Panc1 (cell line): ENCODE measurements at places on chromosomes 7 and 10.

GRCh38 chr7:66894463-66895080 lies 26.5 kb upstream of the TMEM248 start:
- no peak for DNase-seq

DNA sequence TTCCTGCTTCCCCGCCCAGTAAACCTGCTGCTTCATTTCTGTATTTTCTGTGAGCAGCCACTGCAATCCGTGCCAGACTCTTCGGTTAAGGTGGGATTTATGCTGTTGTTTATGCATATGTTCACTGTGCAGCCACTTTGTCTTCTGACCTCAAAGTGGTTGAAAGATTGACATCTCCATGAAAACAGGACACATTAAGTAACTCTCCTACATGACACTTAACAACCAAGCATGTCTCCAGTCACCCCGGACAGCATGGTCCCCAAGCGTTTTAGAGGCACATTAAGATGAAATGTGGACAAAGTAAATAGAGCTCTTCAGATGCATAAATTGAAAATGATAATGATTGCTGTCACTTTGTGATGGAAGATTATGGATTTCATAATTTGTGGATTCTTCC lies 421.3 kb downstream of the GFRA1 start:
- no peak for DNase-seq

GRCh38 chr7:44637788-44638594 lies 31.6 kb downstream of the OGDH start:
- DNase-seq: peak; percentile 56

GRCh38 chr10:86205306-86206239 lies 161.0 kb downstream of the GRID1 start:
- no peak for DNase-seq

GRCh38 chr7:44396496-44396895 lies 71.1 kb upstream of the CAMK2B start:
- DNase-seq: no peak

- no peak for DNase-seq
Observed at GRCh38 chr7:50321487-50322067, 17.1 kb downstream of the IKZF1 start.

GRCh38 chr10:11387551-11388222 lies 223.8 kb downstream of the USP6NL start:
- DNase-seq: no peak

DNA sequence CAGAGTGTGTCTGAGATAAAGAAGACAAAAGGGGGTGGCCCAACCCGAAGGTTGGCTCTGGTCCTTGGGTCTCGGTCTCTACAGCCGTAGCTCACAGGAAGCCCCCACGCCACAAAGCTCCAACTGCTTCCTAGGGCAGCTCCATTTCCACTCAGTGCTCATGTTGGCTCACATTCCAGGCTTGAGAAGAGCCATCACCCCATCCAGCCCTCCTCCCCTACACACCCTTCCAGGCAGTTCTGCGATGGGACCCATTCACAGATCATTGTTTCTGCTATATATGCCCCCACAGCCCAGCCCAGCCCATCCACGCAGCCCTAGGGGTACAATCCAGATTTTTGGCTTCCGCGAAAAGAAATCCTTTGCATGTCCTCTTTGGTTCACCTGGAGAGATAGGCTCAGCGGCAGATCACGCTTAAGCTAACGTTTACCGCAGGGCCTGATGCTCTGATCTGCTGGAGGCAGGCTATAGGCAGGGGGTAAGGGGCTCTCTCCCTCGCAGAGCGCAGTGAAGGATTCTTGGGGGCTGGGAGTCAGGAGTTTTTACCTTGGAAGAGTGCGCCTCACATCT lies 6.2 kb upstream of the HOXA11 start:
- DNase-seq: no peak

DNA sequence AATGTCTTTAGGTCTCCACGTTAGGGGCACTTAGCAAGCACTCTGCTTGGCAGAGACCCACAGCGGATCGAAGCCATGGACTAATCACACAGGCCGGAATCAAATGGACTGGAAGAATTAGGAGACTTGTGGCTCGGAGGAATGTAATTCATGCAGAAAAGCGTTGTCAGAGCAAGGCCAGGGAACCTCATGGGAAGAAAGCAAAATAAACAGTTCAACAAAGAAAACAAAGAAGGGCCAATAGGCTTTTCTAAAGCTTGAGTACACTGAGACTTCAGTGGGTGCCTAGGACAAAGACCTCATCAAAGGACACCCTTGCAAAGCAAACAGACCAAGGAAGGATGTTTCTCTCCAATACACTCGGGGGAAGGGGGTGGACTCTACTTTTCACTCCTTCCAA lies 171.1 kb downstream of the GLI3 start:
- DNase-seq: no peak

DNA sequence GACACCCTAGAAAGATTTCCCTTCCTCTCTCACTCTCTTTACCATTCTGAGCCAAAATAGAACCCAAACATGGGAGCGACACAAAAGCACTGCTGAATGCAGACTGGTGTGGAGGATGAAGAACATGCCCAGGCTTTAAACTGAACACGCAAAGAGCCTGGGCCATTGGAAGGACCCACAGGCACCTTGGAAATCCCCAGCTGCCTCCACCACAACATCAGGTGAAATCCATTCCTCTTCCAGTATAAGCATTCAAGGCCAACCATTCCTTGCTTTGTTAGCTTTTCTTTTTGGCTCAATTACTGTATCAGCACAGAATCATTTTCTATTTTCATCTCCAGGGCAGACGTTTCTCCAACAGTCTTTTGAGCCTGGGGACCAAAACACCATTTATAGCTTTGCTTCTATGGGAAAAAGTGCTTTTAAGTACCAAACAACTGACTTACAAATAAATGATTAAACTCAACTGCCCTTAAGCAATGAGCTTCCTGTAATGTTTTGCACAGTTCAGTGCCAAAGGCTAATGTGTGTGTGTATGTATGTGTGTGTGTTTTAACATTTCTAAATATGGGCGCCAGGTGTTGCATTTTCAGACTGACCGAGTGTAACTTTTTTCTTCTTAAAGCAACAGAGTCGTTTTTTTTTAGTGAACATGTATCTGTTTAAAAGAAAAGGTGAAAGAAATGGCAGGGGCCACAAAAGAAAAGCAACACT lies 16.2 kb upstream of the BLNK start:
- no peak for DNase-seq

- DNase-seq: no peak
Observed at GRCh38 chr10:12540341-12540781, 191.0 kb downstream of the CAMK1D start.

DNA sequence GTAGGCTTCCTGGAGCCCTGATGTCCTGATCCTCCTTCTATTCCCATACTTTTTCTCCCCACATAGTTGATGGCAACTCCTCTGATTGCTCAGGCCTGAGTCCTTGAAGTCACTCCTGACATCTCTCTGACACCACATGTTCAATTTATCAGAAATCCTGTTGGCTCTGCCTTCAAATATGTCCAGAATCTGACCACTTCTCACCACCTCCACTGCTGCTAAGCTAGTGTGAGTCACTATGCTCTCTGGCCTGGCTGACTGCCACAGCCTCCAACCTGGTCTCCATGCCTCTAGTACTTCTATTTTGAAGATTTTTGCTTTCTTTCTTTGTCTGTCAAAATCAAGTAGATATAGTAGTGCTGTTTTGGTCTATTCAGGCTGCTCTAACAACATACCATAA lies 53.0 kb downstream of the TMEM229A start:
- DNase-seq: no peak

DNA sequence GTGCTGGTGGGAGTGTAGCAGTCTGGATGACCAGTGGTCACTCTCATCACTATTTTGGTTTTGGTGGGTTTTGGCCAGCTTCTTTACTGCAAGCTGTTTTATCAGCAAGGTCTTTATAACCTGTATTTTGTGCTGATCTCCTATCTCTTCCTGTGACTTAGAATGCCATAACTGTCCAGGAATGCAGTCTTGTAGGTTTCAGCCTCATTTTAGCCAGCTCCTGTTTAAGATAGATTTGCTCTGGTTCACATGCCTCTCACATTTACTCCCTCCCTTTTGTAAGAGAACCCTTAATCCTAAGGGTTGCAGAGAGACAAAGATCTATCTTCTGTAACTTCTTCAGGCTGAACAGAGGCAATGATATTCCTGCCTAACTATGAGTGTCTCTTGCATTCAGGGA lies 51.2 kb upstream of the INHBA start:
- DNase-seq: no peak

DNA sequence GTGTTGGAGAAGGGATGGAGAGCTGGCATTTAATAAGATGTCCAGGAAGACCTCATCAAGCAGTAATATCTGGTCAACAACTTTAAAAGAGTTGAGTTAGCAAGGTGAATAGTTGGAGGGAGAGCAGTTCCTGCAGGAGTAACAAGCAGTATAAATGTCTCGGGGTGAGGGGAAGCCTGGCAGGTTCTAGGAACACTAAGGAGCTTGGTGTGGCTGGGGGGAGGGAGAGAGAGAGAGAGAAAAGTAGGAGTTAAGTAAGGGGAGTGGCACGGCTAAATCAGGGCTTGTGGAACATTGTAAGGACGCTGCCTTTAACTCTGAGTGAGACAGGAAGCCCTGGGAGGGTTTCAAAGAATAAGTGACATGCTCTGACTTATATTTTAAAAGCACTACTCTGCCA lies 22.0 kb upstream of the LAMB4 start:
- DNase-seq: no peak

DNA sequence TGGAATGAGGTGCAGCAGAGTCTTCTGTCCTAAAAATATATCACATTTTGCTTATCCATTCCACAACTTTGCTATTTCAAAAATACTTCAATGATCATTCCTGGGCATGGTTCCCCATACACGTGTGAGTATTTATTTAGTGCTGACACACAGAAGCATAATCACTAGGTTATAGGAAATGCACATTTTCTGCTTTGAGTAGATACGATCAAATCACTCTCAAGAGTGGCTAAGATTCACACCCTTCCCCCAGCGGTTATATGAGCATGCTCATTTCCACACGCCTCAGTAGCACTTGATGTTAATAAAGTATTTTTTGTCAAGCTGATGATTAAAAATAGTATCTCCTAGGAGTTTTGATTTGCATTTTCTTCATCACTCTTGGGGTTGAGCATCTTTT lies 93.5 kb upstream of the LRRC4 start:
- no peak for DNase-seq

GRCh38 chr10:78923647-78924318 lies 145.0 kb upstream of the ZMIZ1 start:
- no peak for DNase-seq

DNA sequence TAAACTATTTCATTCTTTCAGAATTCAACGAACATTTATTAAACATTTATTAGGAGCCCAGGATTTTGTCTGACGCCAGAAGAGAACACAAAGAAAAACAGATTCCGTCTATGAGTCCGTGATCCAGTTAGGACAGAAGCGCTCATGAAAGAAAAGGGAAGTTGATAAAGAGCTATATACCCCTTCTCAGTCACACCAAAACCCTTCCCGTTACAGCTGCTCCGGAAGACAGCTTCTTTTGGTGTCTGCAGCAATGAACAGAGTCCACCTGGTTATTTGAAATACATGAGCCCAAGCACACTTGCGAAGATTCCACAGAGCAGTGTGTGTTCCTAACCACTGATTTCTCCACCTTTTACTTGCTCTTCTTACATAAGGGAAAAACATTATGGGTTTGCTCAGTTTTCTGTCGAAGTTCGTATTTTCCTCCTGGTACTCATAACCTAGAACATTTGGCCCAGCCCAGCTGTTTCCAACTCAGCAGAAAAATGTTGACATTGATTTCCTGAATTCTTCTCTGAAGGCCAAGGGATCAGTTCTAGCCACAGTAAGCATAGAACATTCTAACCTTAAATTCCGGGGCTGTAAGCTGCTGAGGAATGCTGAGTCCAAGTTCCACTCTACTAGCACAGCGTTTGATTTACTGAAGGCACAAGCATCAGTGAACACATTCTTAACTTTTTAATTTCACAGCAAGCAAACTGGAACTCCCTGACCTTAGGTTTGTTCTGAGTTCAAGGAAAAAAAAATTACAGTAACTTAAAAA lies 206.5 kb downstream of the SORCS1 start:
- DNase-seq: no peak

- no peak for DNase-seq
Observed at GRCh38 chr10:103080891-103081581, 112.0 kb downstream of the NT5C2 start.

- no peak for DNase-seq
Observed at GRCh38 chr10:28677888-28678686, 766 bp downstream of the BAMBI start.

- no peak for DNase-seq
Observed at GRCh38 chr7:6631605-6632004, 5.5 kb upstream of the ZNF316 start.

DNA sequence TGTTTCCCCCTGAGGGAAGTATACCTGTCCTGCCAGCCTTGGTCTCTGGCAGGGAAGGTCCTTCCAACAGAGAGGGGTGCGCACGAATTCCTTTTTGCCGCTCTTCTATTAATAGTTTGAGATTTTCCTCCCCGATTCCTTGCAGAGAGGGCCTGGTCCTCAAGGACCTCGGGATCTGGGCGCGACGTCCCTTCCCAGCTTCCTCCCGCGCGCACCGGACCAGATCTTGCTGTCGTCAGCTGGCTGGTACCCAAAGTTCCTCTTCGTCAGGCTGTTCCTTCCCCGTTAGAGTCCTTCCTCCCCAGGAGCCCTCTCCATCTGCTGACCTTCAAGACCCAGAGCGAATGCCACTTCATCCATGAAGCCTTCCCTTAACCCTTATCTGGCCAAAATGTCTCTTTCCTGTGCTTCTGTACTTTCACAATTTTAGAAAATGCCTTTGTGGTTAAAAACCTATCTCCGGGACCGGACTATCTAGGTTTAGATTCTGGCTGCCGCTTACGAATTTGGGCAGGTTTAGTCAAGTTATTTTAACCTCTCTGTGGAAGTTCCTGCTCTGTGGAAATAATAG lies 851 bp upstream of the GOT1 start:
- no peak for DNase-seq

- no peak for DNase-seq
Observed at GRCh38 chr10:49320191-49320590, 21.2 kb downstream of the C10orf71 start.

DNA sequence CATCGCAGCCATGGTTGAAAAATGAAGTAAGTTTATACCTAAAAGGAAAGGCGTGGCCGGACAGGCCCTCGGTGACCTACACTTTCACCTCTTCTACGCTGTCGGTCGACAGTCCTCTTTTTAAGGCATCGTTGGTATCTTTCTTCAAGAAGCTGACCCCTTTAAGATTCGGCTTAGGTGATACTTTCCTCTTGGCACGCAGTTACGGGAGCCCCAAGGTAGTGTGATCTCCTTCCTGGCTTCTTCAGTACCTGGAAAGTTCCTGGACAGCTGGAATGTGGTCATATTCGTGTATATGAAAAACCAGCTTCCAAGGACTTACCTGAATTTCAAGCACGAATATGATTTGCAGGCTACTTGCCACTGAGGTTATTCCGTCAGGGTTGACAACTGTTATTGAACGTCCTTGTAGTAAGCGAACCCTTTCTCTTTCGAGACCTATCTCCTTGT lies 885 bp upstream of the SYPL1 start:
- no peak for DNase-seq

GRCh38 chr10:31426401-31426800 lies 107.4 kb downstream of the ZEB1 start:
- peak; percentile 41 for DNase-seq

GRCh38 chr10:51911723-51912122 lies 212.3 kb upstream of the CSTF2T start:
- no peak for DNase-seq
